ENCODE measurements at places on chromosomes 3 and 15.

DNA sequence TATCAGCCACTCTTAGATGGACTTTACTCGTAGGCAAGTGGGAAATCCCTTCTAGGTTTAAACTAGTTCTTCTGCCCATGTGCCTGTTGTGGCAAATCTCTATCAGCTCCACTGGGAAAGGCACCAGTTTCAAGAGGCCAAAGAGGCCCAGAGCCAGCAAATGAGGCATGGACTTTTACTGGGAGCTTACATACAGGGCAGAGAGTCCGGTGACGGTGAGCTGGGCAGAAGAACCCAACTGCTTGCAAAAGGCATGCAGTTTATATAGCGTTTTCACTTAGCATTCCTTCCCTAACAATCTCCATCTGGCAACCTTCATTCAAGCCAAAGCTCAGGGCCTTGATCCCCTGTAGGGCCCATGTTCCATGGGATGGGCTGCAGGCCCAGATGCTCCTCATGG is 93.0 kb upstream of the C3orf80 start:
- no peak for DNase-seq

DNA sequence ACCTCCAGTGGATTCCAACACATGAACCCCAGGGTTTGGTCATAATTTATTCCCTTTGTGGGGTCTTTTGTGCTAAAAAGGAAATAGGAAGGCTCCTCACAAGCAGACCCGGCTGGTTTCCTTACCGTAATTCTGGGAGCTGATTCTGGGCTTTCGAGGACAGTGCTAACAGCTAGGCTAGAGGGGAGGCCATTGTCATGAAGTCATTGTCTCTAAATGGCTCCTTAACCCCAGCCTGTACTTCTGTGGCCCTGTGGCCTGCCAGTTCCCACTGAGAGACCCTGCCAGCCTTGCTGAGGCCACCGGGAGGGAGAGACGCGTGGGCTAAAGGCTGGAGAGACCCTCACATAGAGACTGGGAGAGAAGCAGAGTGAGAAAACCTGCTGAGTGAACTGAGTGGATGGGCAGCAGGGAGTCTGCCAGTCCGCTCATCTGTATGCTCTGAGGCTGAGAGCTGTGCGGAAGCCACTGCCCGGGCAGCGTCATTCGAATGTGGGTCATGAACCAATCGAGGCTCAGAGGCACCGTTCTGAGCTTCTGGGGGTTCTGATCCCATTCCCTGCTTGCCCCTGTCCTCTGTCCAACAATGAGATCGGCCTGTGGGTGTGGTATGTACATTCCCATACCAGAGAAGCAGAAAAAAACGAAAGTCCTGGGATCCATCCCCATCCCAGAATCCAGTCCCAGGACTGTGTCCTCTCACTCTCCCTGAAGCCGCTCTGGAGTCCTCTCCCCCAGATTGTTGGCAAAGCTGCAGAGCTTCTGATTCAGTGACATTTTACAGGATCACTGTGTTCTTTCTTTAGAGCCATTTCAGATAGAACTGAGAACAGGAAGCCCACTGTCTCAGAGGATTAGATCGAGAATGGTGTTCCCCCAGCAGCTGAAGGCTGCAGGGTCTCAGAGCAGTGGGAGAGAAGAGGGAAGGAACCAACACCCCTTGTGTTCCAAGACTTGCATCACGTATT is 21.3 kb upstream of the DGKG start:
- no peak for DNase-seq

DNA sequence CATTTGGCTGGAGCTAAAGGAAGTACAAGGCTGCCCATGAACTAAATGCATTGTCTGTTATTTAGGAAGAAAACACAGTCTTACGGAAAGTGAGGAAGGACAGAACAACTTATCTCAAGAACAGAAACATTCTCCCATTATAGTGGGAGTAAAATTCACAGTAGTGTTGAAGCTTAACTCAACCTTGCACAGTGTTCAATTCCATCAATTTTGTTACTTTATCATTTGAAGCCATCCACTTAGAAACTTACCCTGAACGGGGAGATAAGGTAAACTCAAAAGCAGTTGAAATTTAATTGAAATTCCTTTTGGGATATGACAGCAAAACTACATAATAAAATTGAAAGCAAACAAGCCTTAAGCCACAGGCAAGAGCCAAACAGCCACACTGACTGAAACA is 186.9 kb downstream of the PCCB start:
- no peak for DNase-seq

GRCh38 chr3:63585927-63586326 is 66.5 kb upstream of the SNTN start:
- DNase-seq, result no peak

GRCh38 chr15:78930577-78931388 is 14.1 kb downstream of the CTSH start:
- DNase-seq, result peak; percentile 99

DNA sequence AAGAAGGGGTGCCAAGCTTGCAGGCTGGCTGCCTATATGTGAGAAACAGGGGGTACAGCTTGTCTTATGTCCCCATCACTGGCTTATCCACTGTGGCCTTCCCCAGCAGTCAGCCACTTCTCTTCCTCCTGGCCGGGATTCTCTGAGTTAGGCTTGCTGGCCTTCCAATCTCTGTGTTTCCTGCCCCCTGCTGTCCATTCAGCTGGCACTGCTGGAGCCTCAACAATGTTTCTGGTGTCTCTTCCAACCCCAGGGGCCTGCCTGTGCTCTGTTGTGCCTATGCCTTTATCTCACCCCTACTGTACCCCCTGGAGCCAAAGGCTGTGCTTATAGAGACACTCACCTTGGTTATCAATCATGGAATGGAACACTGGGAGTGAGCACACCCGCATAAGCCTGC is 36.5 kb downstream of the ANAPC13 start:
- DNase-seq, result no peak

GRCh38 chr3:156150434-156151066 is 30.2 kb downstream of the KCNAB1 start:
- DNase-seq, result no peak

DNA sequence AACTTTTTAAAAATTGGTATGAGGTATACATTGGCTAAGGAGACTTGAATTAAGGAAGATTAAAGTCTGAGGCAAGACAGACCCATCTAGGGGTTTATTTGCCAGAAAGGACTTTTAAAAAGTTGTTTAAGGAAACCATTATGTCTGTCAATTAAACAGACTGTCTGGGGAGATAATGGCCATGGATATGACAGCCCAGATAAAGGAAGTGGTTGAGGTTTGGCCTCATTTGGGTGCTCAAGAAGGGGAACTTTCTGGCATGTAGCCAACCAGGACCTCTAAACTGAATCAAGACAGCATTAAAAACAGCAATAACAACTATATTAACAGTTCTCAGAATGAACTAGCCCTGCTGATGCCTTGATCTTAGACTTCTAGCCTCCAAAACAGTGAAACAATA is 9.9 kb upstream of the CD200R1L start:
- DNase-seq, result no peak
